GM23248 (cell line): ENCODE measurements at places on chromosomes 3 and 15.
A peak's percentile ranks its signal among the peaks of the same experiment; 100 is the strongest.

GRCh38 chr3:69961706-69962439 is 37.7 kb upstream of the SAMMSON start:
- no peak for DNase-seq

GRCh38 chr15:67172172-67172571 is 82.3 kb downstream of the AAGAB start:
- peak; percentile 49 for DNase-seq

- no peak for DNase-seq
Observed at GRCh38 chr3:15520804-15521572, 518 bp downstream of the COLQ start.

DNA sequence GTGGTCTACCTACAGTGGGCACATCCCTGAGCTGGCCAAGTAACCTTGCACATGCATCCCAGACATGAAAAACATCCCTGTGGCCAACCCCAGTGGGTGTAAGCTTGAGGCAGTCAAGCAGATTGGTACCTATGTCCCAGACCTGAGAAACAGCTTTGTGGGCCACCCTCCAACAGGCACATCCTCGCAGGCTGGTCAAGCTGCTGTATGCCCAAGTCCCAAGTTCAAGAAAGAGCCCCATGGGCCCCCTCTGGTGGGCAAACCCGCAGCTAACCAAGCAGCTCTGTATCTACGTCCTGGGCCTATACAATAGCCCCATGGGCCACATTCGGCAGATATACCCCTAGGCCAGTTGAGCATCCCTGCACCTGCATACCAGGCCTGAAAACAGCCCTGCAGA is 186.3 kb upstream of the GPR149 start:
- DNase-seq, result no peak

- peak; percentile 67 for DNase-seq
Observed at GRCh38 chr15:71679793-71680353, 130.5 kb upstream of the NR2E3 start.

- peak; percentile 62 for DNase-seq
Observed at GRCh38 chr15:51750792-51751696, at the start of gene TMOD2. TMOD2 (plus strand) TSS chr15:51751597; CDS start chr15:51766442, 14,845 bp downstream.

DNA sequence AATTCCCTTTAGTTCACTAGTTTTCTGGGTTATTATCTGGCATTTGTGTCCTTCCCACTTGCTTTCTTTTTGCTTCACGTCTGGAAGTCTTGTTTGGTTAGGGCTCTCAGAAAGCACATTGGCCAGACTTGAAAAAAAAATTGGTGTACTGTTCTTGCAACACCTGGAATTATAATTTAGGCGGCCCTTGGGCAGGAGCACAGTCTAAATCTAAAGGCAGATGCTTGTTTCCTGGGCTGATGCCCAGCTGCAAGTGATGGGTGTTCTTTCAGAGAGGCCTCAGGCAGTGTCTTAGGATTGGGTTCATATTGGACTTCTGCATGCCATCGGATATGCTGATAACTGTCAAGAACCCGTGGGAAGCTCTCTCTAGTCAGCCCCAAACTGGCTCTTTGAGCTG is 521.5 kb downstream of the PDCD6IP start:
- no peak for DNase-seq

- no peak for DNase-seq
Observed at GRCh38 chr3:10764259-10765051, 51.6 kb upstream of the SLC6A11 start.

GRCh38 chr3:154177406-154177805 is 56.2 kb downstream of the ARHGEF26 start:
- DNase-seq, result no peak

DNA sequence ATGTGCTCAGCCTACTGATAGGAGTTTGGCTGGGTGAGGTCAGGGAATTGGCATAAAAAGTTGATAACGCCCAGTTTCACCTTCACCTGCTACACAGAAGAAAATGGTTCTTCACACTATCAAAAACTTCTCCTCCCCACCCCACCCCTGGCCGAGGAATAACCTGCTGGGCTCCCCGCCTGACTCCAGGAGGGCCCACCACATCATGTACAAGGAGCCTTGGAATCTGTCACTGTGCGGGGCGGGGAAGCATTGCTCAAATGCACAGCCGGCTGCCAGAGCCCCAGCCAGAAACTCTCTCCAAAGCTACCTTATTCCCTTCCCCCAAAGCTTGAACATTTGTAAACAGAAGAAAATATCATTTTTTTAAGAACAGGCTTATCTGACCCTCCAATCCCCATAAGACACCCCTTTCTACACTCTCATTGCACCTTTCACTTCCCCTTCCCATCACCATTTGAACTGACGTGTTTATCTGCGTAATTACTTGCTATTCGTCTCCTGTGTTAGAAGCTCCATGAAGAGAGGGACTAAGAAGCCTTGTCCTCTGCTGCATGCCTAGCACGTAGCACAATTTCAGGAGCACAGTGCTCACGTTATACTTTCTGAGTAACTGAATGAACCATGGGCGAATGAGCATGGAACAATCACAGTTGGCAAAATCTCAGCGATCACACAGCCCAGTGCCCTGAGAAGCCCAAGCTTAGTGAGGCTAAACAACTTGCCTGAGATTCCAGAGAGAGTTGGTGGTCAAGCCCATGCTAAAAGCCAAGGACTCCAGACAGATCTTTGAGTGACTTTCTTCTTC is 82.9 kb downstream of the HES1 start:
- no peak for DNase-seq

GRCh38 chr3:177320765-177321247 is 123.5 kb upstream of the TBL1XR1 start:
- no peak for DNase-seq

DNA sequence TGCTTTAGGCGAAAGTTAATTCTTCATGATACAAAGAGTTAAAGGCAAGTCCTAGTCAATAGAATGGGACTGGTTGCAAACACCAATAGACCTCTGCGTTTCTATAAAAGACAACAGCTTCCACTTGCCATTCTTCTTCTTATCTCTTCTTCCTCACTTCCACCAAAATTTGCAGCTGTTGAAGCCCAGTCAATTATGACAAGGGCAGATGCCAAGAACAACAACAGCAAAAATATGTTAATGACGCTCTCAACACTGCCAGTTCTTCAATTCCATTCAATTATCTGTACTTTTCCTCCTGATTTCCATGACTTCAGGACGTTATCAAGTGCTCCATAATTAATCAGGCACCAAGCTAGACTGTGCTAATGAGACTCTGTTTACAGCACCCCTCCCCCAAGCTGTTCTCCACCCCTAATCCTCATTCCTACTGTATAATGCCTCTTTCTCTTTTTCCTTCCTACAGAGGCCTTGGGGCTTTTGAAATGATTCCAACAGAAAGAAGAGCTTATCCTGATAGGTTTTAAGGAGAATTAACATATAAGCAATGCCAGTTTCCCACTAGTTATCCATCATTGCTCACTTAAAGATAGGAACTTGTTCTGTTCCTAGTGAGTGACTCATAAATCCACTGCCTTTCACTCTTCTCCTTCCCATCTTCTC is 1160.5 kb downstream of the IGSF11 start:
- no peak for DNase-seq

- no peak for DNase-seq
Observed at GRCh38 chr3:76035117-76035516, 249.8 kb upstream of the ZNF717 start.

DNA sequence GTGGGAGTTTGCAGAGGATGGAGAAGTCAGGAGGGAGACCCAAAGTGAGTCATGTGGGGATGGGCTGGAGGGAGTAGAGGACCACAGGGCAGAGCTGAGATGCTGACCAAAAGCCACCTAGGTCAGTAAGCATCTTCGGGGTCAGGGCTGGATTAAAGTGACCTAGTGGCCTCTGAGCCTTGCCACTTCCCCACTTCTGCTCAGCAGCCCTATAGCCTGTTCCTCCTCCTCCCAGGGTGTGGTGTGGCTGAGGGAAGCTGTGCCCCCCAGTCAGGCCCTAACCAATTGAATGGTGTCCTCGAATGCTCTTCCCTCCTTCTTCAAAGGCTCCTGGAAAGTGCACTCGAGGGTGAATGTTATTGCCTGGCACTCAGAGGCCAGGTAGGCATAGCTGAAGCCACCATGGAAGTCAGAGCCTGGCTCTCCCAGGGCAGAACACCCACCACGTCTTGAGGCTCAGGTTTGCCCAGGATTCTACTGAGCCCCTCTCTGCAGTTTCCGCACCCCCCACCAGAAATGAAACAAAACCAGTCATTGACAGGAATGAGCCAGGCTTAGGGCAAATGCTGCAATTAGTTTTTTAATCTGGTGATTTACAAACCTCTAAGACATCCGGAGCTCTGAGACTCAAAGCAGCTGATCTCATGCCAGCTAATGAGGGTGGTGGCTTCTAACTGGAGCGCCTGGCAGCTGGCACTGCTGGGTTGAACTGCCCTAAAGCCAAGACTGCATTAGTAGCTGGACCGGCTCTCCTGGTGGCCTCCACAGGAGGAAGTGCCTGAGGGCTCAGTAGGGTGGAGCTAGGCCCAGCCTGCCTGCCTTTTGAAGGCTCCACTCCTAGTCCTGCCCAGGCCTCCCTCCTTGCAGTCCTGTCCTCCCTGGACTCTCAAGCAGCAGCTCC is 26.0 kb upstream of the VIPR1 start:
- DNase-seq, result peak; percentile 24

GRCh38 chr3:14862303-14862660 is 43.5 kb downstream of the FGD5 start:
- DNase-seq, result no peak

DNA sequence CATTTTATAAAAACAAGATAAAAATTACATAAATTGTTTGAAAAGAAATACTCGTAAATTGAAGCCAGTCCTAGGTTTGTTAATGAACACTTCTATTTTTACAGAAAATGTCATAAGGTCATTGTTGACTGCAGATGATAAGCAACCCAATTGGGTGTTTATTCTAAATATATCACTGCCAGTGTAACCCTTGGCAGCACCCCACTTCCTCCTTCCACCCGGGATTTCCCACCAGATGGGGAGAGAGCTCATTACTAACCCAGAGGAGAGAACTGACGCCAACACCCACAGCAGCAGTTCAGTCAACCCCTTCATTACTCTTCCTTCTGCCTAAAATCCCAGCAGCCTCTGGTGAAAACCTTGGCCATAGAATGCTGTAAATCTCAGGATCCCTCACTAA is 307.6 kb downstream of the GAP43 start:
- DNase-seq, result no peak

DNA sequence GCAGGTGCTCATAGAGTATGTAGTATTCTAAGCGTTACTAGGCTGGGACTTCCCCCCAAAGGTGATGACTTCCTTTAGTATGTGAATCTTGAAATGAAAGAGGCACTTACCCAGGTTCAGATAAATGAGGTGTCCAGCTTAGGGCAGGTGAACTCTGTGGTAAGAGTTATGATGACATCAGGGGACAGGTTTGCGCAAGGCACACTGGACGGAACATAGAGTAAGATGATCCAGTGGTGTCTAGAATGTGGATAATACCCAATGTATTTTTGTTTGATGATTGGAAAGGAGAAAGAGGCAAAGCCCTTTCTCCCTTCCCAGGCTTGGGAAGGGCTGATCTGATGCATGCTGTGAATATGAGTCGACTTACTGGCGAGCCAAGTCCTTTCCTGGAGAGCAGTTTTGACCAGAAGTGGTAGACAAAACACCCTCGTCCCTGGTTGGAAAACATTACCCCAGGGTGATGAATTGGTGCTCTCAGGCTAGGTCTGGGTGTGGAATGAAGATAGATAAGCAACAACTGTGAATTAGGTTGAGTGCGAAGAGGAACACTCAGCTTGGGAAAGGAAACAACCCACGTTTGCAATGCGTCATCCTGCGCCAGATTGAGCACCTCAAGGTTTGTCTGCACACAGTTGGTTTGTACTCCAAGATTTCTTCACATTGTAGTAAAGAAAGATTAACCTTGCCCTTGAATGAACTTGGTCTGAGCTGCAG is 124.2 kb downstream of the GHSR start:
- DNase-seq, result peak; percentile 87

DNA sequence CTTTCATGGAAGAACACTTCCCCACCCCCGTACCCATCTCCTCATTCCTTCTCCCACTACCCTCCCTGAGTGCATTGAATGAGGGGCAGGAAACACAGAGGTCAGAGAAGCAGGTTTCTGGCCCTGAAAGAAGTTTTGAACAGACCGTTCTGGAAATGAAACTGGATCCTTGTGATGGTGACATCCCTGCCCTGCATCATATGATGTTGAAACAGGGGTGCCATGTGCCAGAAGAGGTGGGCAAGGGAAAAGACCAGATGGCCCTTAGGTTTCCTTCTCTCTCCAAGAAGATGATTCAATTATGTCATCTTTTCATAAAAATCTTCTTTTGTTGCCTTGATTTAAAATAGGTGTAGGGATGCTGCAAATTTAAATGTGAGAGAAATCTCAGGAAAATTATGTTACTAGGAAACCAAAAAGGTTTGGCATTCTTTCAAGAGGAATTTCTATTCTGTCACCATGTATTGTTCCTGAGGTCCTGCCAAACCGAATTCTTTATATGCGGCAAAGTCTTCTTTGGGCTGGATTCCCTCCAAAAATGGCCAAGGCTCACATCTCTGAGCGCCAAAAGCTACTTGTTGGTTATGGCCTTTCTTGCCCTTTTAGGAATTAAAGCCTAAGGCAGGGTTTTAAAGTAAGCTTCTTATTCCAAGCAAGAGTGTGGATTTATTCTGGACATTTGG is 19.9 kb upstream of the TNFAIP8L3 start:
- peak; percentile 56 for DNase-seq

- peak; percentile 50 for DNase-seq
Observed at GRCh38 chr15:80456517-80457492, 52.6 kb downstream of the ARNT2 start.

- no peak for DNase-seq
Observed at GRCh38 chr3:64242435-64242834, 17.2 kb upstream of the PRICKLE2 start.

DNA sequence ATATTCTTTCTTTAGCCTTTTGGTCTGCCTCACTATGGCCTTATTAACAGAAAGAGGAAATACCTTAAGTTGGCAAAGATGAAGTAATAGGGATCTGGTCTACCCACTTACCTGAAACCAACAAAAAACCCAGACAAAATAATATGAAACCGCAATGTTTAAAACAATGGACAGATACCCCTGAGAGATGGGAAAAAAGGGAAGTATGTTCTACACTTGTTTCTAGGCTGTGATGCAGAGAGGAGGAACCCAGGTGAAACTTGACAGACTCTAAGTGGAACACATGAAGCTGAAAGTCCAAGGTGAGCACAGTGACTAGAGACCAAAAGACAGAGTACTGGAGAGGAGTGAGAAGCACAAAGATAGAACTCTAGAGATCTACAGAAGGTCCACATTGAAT is 78.4 kb downstream of the NR2E3 start:
- DNase-seq, result no peak

DNA sequence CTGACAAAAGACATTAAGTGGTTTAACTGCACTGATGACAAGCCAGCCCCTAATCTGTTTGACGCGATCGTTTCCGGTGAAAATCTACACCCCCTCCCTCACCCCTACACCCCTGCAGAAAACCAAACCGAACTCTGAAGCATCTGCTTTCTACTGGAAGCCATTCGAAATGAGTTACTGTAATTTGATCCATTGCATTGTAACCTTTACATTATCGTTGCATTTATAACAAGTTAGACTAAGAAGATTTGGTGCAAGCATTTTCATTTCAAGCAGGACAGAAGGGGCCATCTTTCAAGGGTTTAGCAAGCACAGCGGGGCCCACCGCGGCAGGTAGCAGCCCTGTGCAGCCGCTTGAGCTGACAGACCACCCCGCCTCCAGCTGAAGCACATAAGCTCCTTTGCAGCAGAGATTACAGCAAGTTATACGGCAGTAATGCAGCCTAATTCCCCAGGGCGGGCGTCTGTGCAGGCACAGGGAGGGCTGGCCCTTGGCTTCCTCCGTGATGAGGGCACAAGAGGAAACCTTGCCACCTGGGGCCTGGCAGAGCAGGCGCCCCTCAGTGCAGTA is 79.3 kb downstream of the CHSY1 start:
- no peak for DNase-seq
